ENCODE measurements at places on chromosomes 6 and 20.

GRCh38 chr20:13441388-13441787, 197.3 kb downstream of the TASP1 start:
- DNase-seq, result no peak

GRCh38 chr6:51684603-51685002, 402.8 kb downstream of the PKHD1 start:
- DNase-seq, result no peak

- DNase-seq, result peak; percentile 20
Measured at GRCh38 chr6:10617008-10617696, 77.3 kb downstream of the C6orf52 start.

GRCh38 chr20:2760297-2760951, 40.0 kb downstream of the CPXM1 start:
- DNase-seq, result no peak

DNA sequence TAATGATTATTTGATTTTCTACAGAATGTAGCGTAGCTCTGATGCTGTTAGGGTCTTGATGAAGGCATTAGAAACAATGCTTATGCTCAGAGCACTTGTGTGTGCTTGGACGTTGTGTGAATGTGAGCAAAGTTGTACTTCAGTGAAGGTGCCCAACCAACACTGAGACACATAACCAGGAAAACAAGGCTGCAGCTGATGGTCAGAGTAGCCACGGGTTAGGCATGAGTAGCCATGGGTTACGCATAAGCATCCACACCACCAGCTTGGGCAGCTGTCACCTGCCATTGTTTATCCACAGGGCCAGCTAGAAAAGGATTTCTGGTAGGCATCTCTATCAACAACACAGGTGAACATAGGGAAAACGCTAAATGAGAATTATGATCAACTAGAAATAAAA, 326.6 kb downstream of the NRN1 start:
- DNase-seq, result no peak
